Stimulated activated CD8-positive, alpha-beta memory T cell treated with anti-CD3 and anti-CD28 coated beads, Interleukin-4, amount 100 ng/mL, for 1 hour (primary cell): ENCODE measurements at places on chromosomes 3 and 15.

- DNase-seq: peak; percentile 67
Observed at GRCh38 chr3:48989796-48990635, at the start of gene P4HTM. P4HTM (plus strand) TSS chr3:48990241; CDS start chr3:48990257, 16 bp downstream.

DNA sequence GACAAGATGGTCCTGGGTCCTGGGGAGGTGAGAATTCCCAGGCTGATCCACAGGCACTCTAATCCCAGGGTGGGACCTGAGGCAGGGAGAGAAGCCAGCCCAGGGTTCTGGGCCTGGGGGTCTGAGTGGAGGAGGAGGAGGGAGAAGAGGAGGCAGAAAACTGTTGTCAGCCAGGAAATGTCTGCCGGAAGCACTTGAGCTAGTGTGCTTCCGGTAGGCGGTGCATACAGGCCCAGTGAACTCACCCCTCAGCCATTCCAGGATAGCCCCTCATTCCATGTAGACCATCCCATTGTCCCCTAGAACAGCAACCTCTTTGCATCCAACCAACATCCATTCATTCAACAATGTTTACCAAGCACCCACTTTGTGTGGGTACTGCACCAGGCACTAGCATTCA is 47.9 kb upstream of the LCTL start:
- DNase-seq: no peak

GRCh38 chr15:25468611-25469010 is 29.8 kb upstream of the UBE3A start:
- DNase-seq: no peak

- DNase-seq: no peak
Observed at GRCh38 chr3:5036858-5037257, 57.6 kb downstream of the BHLHE40 start.

- DNase-seq: no peak
Observed at GRCh38 chr3:147412917-147413685, 3.9 kb downstream of the ZIC1 start.

- DNase-seq: no peak
Observed at GRCh38 chr3:134315286-134316106, 58.8 kb downstream of the AMOTL2 start.

DNA sequence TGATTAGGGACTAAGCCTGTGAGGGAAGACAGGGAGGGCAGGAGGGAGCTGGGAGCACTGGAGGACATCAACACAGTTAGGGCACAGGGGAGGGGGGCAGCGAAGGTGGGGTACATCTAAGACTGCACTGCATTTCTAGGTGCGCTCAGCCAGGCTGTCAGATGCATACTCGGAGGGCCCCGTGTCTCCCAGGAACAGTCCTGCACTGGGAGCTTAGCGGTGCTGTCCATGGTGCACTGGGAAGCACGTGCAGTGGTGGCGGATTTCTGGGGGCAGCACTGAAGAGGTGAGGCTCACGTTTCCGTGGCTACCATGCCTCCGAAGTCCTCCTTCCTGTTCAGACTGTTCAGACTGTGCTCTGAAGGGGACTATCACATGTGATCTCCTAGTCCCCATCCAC is 54.4 kb downstream of the ROPN1B start:
- DNase-seq: no peak

DNA sequence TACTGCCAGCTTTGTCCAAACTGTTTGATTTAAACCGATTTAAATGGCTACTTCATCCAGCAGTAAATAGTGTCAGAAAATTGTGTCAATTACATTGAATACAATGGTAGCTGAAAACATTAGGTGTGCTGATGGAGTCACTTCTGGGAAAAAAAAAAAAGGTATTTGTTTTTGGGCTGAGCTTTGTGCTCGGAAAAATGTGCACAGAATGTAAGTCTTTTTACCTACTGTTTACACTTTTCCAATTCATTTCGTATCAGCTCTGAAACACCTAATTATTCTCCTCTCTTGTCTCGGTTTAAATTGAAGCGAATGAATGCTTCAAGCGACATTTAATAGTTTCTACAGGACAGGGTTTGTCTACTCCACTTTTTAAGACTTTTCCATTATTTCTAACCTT is 1078.4 kb downstream of the ROBO1 start:
- DNase-seq: no peak

DNA sequence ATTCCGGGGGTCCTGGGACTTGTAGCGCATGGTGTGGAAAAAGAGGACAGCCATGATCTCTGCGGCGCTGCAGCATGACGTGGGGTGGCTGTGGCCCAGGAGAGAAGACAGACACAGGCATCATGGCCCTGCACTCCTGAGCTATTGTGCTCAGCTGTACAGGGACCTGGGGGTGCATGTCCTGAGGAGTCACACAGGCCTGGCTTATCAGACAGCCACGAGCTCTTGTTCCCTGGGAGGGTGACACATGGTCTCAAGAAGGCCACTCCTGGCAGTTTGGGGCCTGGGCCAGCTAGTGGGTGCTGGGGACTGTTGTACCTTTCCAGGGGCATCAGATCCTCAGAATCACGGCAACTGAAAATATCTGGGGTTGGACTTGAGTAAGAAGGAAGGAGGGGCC is 13.7 kb downstream of the TKT start:
- no peak for DNase-seq

DNA sequence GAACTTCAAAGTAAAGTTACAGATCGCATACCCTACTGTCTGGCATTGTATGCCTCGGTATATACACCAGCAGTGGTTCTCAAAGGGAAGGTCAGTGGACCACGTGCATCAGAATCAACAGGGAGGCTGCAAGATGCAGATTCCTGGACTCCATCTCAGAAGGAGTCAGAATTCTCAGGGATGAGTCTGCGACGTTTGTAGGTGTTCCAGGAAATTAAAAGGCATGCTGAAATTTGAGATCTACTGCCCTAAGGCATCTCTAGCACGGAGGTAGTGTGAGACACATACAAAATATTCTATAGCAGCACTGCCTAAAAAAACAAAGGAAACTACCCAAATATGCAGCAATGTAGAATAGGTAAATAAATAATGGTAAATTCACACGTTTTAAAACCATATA is 136.8 kb upstream of the BNIP2 start:
- DNase-seq: no peak
